ENCODE measurements at places on chromosomes 7 and 10. TPM values are rescaled to one million over a fixed set of nuclear protein-coding genes. Genes with fewer than 3 reads are reported as not detected.

Gene HOXA2
- total RNA-seq: not detected

Gene PHKG1
- total RNA-seq: 6.2 TPM

DNA sequence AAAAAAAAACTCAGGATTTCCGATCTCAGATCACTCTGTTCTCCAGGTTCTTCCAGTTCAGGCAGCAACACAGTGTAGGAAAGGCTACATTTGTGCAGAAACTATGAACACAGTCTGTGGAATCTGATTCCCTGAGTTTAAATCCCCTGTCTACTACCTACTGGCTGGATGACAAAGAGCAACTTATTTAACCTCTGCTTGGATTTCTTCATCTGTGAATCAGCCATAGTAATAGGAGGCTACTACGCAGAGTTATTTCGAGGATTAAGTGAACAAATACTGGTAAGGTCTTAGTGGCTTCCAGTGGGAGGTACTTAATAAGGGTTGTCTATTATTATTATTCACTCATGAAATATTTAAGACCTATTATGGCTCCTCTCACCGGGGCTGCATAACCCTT lies 44.3 kb upstream of the PDCD4 start:
- no peaks in the 10 kb centered on the region for H3K27me3 ChIP-seq
- no peaks in the 10 kb centered on the region for H3K4me1 ChIP-seq
- DNase-seq: no peak
- no peak overlapping the region for H3K27ac ChIP-seq

Gene PIP
- not detected for total RNA-seq

DNA sequence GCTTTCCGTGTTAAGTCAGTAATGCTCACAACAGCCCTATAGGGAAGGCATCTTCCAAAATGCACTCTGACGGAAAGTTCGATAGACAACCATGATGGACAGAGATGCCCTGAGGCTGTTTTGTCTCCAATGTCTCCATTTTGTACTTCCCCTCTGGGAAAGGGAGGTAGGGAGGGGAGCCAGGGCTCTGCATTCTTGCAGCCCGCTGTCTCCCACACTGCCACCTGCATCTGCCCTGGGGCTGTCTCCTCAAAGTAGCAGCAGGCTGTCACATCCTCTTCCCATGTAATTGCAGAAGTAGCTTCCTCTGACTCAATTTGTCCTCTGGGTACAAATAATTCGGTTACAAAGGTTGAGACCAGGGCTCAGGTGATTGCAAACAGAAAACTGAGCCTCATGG lies 131.4 kb downstream of the GPAM start:
- no peaks in the 10 kb centered on the region for H3K4me1 ChIP-seq
- DNase-seq: no peak
- peaks cover 18% of the 10 kb centered on the region for H3K27me3 ChIP-seq
- H3K4me3 ChIP-seq: no peak overlapping the region
- no peaks in the 10 kb centered on the region for H3K36me3 ChIP-seq

Gene ARMC3
- not detected for total RNA-seq

Gene SLC26A5
- total RNA-seq: not detected

DNA sequence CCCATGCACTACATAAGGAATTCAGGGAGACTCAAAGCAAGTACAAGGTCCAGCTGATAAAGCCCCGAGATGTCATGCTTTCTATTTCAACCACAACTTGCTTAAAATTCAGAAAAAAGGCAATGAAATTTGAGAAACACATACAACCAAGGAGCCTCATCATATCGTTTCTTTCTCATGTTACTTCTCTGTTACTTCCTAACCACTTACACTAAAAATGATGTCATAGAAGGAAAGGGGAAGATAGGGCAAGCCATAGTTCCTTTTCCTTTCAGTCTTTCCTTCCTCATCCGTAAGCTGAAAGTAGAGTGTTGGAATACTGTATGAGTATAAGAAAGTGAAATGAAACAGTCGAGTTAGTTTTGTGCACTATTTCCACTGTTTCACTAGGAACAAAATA lies 27.9 kb upstream of the CDK14 start:
- no peaks in the 10 kb centered on the region for H3K27me3 ChIP-seq
- no peaks in the 10 kb centered on the region for H3K4me1 ChIP-seq
- DNase-seq: no peak

DNA sequence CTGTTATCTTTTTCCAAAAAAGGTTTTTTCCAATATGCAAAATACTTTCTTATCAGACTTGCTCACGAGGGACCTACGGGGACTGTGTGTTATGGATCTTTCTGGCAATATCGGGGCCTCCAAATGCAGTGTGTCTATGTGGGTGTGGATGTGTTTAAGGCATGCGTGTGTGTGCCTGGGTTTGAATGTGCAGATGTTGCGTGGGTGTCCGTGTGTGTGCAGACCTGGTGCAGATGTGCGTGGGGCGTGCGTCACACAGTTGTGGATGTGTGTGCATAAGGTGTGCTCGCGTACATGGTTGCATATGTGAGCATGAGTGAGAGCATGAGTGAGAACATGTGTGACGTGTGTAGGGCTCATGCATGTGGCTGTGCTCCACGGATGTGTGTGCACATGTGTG lies 19.7 kb downstream of the NKX6-2 start:
- no peaks in the 10 kb centered on the region for H3K27me3 ChIP-seq

Gene CALN1
- total RNA-seq: not detected

GRCh38 chr7:55030314-55030713 lies 11.5 kb downstream of the EGFR start:
- H3K4me1 ChIP-seq: no peaks in the 10 kb centered on the region
- peaks cover 18% of the 10 kb centered on the region for H3K27me3 ChIP-seq
- H3K4me3 ChIP-seq: no peak overlapping the region
- no peak for DNase-seq
- no peaks in the 10 kb centered on the region for H3K36me3 ChIP-seq
- no peak overlapping the region for H3K27ac ChIP-seq

Measured in T-helper 17 cell (primary cell).